Stimulated activated effector memory CD8-positive, alpha-beta T cell treated with anti-CD3 and anti-CD28 coated beads, Interleukin-12 subunit alpha, Interleukin-12 subunit beta, amount 100 ng/mL, for 72 hours (primary cell): ENCODE measurements at places on chromosomes 11 and 22.
A peak's percentile ranks its signal among the peaks of the same experiment; 100 is the strongest.

DNA sequence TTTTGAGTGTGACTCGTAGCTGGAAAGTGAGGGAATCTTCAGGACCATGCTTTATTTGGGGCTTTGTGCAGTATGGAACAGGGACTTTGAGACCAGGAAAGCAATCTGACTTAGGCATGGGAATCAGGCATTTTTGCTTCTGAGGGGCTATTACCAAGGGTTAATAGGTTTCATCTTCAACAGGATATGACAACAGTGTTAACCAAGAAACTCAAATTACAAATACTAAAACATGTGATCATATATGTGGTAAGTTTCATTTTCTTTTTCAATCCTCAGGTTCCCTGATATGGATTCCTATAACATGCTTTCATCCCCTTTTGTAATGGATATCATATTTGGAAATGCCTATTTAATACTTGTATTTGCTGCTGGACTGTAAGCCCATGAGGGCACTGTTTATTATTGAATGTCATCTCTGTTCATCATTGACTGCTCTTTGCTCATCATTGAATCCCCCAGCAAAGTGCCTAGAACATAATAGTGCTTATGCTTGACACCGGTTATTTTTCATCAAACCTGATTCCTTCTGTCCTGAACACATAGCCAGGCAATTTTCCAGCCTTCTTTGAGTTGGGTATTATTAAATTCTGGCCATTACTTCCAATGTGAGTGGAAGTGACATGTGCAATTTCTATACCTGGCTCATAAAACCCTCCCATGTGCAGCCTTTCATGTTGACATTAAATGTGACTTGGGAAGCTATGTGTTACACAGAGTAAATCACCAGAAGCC, 11.0 kb downstream of the OR51E1 start:
- no peak for DNase-seq

- no peak for DNase-seq
Observed at GRCh38 chr11:116517584-116517983, 255.2 kb downstream of the BUD13 start.

DNA sequence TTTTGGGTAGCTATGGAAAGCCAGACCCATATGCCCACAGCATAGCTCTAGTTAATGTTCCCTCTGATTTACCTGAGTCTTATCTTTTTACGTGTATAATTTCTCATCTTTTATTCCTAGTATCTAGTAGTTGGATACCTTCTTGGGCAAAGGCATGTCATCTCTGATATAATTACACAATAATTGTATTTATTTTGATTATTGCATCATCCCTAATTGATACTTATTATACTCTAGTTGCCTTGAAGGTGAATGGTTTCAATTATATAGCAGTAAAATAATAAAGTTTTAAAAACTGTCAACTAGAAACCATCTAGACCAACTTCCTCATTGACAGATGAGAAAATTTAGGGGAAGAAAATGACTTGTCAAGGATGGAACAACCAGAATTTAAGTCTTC, 347.3 kb downstream of the SOX6 start:
- no peak for DNase-seq

GRCh38 chr11:747158-748006, at the start of gene TALDO1:
Gene TALDO1, plus strand, starts transcription at chr11:747464. Its CDS starts 18 bp downstream, at chr11:747482.
- peak; percentile 87 for DNase-seq

GRCh38 chr22:32824531-32825312, 23.2 kb downstream of the TIMP3 start:
- DNase-seq: no peak

GRCh38 chr22:45537734-45538181, 35.1 kb downstream of the FBLN1 start:
- DNase-seq: no peak

DNA sequence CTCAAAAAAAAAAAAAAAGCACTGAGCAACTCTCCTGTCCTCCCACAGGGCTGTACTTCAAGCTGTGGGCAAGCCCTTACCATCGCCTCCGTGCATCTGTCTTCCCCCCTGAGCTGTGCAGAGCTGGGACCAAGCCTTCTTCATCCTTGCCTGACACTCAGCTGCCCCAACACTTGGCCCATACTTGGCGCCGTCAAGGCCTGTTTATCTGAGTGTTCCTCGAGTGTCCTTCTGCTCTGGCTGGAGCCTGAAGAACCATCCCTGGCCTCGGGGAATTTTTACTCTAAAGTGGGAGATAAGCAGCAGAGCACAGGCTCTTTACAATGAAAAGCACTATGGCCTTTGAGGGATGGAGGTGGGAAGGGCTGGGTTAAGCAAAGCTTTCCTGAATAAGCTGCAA, 1.6 kb upstream of the TIRAP start:
- no peak for DNase-seq
